Pancreas (tissue), 10 donors: ENCODE measurements at places on chromosomes 13 and 19. TPM values are rescaled to one million over a fixed set of nuclear protein-coding genes. Genes with fewer than 3 reads are reported as not detected.

DNA sequence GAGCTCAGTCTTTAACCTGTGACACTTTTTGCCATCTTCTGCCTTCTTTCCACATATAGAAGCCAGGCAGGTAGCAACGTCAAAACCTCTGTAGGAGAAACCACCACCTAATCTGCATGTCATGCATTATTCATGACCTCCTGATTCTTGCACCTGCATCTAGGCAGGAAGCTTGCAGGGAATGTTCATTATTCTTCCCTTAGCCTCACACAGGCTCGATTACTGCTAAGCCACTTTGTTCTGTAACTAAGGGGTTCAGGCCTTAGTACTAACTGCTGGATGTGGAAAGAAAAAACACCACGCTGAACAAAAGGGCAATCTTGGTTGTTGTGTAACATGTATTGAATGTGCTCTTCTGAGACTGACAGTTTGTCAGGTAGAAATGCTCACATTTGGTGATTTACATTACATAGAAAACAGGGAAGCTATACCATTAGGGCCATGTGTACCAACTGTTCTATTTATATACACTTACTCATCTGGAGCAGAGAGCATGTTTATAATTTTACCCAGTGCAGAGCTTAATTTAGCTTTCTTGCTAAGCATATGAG is 366.9 kb downstream of the KLF12 start:
- DNase-seq = no peak

DNA sequence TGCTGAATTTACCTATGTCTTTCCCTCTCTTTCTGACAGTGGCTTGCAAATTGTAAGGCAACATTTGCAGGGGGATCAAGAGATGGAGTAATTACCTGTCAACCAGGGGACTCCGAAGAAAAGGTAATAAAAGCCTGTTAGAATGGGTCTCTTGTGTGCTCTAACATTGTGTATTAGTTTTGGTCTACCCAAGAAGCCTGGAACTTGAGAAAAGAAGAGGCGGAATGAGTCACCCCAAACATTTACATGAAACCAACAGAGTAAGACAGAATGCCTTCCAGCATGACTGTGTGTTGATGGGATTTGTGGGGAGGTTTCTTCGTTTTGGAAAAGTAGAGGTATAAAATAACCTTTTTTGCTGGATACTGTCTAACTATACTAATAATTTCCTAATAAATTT is 36.7 kb downstream of the ZAR1L start:
- no peak for DNase-seq

DNA sequence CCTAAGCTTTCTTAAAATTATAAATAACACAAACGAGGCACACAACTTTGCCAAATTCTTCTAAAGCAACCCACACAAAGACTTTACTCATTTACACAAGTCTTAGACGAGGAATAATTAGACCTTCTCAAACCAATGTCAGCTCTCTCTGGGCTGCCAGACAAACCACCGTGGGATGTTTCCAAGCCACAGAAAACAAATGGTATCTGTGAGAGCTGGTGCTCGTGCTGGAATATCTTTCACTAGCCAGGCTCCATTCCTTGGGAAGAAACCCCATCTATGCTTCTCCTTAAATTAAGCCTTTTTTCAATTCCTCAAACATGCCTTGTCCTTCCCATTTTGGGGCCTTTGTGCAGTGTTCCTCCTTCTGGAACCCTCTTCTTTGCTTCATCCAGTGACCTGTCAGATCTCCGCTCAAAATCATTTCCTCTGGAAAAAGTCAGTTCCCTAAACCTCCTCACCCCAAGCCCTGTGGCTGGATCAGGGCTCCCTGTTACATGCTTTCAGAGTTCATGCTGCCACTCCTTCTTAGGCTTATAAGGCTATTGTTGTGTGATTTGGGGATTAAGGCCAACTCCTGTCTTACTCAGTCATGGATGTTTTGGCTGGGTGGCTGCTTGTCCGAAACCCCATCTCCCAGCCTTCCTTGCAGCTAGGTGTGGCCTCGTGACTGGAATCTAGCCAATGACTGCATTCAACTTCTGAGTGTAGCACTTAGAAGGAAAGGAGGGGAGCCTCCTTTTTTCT is 64.2 kb upstream of the GTF2F2 start:
- DNase-seq = no peak

The PLA2G4C gene
- 11.7 TPM for total RNA-seq

- DNase-seq = no peak
Observed at GRCh38 chr13:23571431-23571830, 1.2 kb downstream of the TNFRSF19 start.

The PROZ gene
- total RNA-seq = not detected

DNA sequence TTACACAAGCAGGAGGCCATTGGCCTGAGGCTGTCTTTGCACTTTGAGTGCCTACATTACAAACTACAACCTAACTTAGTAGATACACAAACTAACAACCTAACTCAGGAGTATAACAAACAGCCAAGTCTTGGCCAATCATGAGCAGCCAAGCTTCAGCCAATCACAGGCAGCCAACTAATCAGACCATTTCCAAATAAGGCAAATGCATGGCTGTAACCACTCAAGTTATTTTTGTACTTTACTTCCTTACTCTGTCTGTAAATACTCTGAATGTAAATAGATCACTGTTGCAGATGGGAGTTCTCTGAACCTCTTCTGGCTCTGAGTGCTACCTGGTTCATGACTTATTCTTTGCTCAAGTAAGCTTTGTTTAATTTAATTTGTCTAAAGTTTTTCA is 748.1 kb upstream of the SGCG start:
- DNase-seq = no peak

The CPT1C gene
- 5.6 TPM for total RNA-seq

The BEST2 gene
- total RNA-seq = not detected

DNA sequence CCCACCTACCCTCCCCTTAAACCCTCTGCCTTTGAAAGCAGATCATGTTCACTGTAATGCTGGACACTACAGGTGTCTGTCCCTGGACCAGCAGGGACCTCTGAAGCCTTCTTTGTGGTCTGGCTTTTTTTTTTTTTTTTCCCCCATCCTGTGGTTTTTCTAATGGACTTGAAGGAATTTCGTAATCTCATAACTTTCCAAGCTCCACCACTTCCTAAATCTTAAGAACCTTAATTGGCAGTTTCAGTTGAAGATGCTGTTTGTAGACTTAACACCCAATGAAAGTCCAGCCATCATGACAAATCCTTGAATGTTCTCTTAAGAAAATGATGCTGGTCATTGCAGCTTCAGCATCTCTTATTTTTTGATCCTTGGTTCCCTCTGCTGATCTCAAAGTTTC is 45.0 kb upstream of the LRCH1 start:
- no peak for DNase-seq

- no peak for DNase-seq
Observed at GRCh38 chr13:51739027-51739764, 64.8 kb downstream of the DHRS12 start.

- peak; percentile 95 for DNase-seq
Observed at GRCh38 chr19:4400135-4400936, at the start of gene SH3GL1. SH3GL1 (minus strand) TSS chr19:4400547; CDS start chr19:4400368, 179 bp downstream.
